ENCODE measurements at places on chromosomes 1 and 21.

GRCh38 chr1:1788646-1789431 lies 10.6 kb upstream of the NADK start:
- no peaks in the 10 kb centered on the region for H3K27me3 ChIP-seq
- no peak for DNase-seq
- no peak overlapping the region for H3K4me3 ChIP-seq
- peaks cover 70% of the 10 kb centered on the region for H3K36me3 ChIP-seq
- H3K4me1 ChIP-seq, result no peaks in the 10 kb centered on the region
- H3K27ac ChIP-seq, result no peak overlapping the region

- no peaks in the 10 kb centered on the region for H3K36me3 ChIP-seq
- no peaks in the 10 kb centered on the region for H3K27me3 ChIP-seq
- no peak overlapping the region for H3K4me3 ChIP-seq
- DNase-seq, result peak; percentile 68
Observed at GRCh38 chr1:156371553-156372264, 2.7 kb downstream of the RHBG start.

GRCh38 chr21:31659286-31659535 lies 282 bp upstream of the SOD1 start:
- peak overlapping the region; percentile 96 for H3K4me3 ChIP-seq
- peaks cover 17% of the 10 kb centered on the region for H3K36me3 ChIP-seq

GRCh38 chr1:155064111-155064831 lies 731 bp downstream of the EFNA4 start:
- no peaks in the 10 kb centered on the region for H3K27me3 ChIP-seq
- peak overlapping the region; percentile 62 for H3K27ac ChIP-seq
- DNase-seq, result no peak
- no peaks in the 10 kb centered on the region for H3K4me1 ChIP-seq
- H3K36me3 ChIP-seq, result peaks cover 19% of the 10 kb centered on the region
- H3K4me3 ChIP-seq, result peak overlapping the region; percentile 64

DNA sequence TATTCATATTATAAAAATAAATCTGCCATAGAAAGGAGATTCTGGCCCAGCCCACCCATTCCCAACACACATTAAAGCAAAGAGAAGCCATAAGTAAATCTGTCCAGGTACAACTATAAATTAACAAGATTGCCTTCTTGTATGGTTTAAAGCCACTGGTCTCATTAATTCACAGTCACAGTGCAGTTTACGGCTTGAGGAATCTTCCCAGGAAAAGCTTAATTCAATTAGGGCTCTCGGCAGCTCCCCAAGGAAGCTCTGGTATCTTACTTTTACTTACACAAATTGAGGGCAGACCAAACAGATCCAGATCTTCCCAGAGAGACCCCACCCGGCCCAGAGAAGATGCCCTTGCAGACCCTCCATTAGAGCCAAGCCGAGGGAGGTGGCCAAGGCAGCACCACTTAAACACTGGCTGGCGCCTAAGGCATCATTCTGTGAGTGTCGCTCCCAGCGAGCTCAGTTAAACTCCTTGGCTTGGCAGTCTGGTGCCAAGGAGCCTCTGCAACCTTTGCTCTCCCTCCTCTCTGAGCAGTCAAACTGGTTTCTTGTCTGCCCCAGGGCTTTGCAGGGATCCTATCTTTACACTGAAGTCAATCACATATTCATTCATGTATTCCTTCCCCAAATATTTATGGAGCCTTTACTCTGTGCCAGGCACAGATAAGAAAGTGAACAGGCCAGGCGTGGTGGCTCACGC lies 10.7 kb downstream of the SLC9A1 start:
- H3K36me3 ChIP-seq, result no peaks in the 10 kb centered on the region
- no peaks in the 10 kb centered on the region for H3K27me3 ChIP-seq
- H3K4me1 ChIP-seq, result peaks cover 47% of the 10 kb centered on the region
- peak overlapping the region; percentile 84 for H3K27ac ChIP-seq

GRCh38 chr1:66641891-66642473 lies 108.0 kb downstream of the SGIP1 start:
- no peak for DNase-seq
- no peaks in the 10 kb centered on the region for H3K4me1 ChIP-seq
- H3K36me3 ChIP-seq, result peaks cover 12% of the 10 kb centered on the region
- H3K4me3 ChIP-seq, result no peak overlapping the region

GRCh38 chr1:21573971-21574465 lies 64.8 kb downstream of the ALPL start:
- H3K27ac ChIP-seq, result no peak overlapping the region
- no peaks in the 10 kb centered on the region for H3K36me3 ChIP-seq
- peaks cover 45% of the 10 kb centered on the region for H3K27me3 ChIP-seq
- H3K4me3 ChIP-seq, result no peak overlapping the region
- no peak for DNase-seq

DNA sequence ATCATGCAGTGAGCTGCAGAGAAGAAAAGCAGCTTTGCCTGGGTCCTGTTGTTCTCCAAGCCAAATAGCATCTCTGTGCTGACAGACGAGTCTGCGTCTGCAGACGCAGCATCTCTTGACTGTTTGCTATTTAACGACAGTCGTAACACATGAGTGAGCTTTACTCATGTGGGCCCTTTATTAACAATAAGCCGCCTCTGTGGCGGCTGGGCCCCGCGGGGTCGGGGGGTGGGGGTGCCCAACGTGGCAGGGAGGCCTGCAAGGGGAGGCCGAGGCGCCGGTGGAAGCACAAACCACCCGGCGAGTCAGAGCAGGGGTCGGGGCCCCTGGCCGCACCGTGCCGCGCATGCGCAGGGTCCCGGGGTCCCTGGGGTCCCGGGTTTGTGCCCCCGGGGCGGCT lies 435.1 kb downstream of the KIF26B start:
- peaks cover 4% of the 10 kb centered on the region for H3K27me3 ChIP-seq
- H3K27ac ChIP-seq, result no peak overlapping the region
- H3K36me3 ChIP-seq, result no peaks in the 10 kb centered on the region
- DNase-seq, result no peak
- H3K4me1 ChIP-seq, result no peaks in the 10 kb centered on the region

- H3K27ac ChIP-seq, result peak overlapping the region; percentile 94
- DNase-seq, result no peak
- H3K27me3 ChIP-seq, result no peaks in the 10 kb centered on the region
- H3K4me1 ChIP-seq, result peaks cover 38% of the 10 kb centered on the region
- H3K36me3 ChIP-seq, result peaks cover 13% of the 10 kb centered on the region
- H3K4me3 ChIP-seq, result peak overlapping the region; percentile 75
Observed at GRCh38 chr1:109091078-109091838, 694 bp downstream of the TMEM167B start.

DNA sequence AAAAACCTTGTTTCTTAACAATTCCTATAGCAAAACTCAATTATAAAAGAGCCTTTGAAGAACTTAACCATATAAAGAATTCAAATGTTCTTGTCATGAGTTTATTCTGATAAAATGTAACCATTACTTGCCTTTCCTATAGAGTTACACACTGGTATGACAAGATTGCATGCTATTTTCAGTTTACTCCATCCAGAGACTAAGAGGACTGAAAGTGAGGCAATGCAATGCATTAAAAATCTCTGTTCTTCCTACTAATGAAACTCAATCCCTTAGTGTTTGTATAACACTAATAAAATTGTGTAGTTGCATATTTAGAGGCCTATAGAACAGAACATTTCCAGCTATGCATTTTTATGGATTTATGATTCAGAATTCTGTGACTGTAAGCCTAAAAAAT lies 88.1 kb downstream of the COP1 start:
- no peaks in the 10 kb centered on the region for H3K27me3 ChIP-seq
- no peak overlapping the region for H3K27ac ChIP-seq
- no peak for DNase-seq
- peaks cover 34% of the 10 kb centered on the region for H3K36me3 ChIP-seq
- H3K4me1 ChIP-seq, result no peaks in the 10 kb centered on the region
- H3K4me3 ChIP-seq, result no peak overlapping the region

DNA sequence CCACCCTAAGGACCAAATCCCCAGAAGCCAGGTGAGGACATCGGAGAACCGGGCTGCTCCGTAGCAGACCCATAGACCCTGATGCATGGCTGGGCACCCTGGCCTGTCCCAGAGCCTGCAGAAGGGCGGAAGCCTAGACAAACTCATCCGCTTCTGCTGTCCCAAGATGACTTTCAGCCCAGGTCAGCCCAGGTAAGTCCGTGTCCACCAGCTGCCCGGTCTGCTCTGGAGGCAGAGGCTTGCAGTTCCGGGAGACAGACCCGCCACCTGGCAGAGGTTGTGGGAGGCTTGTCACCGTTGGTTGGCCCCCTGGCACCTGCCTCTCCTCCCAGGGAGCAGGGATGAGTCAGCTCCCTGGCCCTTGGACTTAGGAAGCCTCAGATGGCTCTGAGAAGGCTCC lies 22.8 kb upstream of the POFUT2 start:
- no peaks in the 10 kb centered on the region for H3K4me1 ChIP-seq
- no peak for DNase-seq
- peak overlapping the region; percentile 98 for H3K27ac ChIP-seq
- H3K4me3 ChIP-seq, result no peak overlapping the region
- no peaks in the 10 kb centered on the region for H3K27me3 ChIP-seq

DNA sequence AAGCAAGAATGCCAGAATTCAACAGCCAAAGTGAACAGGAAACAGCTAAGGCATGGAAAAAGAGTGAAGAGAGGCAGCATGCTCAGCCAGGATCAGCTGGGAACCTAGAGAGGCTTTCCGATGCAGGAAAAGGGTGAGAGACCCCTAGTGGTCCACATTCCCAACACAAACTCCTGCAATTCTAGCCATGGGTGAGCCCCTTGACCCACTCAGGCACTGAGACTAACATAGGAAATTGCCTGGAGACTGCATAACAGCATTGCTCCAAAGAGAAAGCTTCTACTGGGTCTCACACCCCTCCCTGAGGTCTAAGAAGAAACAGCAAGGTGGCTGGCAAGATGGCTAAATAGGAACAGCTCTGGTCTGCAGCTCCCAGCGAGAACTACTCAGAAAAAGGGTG lies 123.2 kb downstream of the LHX8 start:
- H3K4me3 ChIP-seq, result no peak overlapping the region
- no peak for DNase-seq
- no peak overlapping the region for H3K27ac ChIP-seq

DNA sequence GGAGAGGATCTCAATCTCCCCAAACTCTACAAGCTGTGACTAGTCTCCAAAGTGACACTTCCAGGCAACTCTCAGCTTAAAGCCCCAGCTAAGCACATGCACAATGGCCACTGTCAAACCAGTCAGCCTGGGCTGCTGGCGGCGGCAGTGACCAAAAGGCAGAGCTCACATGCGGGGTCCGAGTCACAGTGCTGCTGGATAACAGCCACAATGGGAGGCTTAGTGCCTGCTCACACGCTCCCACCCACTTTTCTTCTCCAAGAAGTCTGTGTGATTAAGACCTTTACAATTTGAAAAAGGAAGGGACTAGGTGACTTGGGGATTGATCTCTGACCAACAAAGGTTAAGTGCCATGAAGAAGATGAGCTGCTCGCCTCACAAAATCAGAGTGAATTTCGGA lies 16.8 kb downstream of the RIPK4 start:
- no peaks in the 10 kb centered on the region for H3K27me3 ChIP-seq
- H3K4me3 ChIP-seq, result no peak overlapping the region
- no peak overlapping the region for H3K27ac ChIP-seq
- no peak for DNase-seq
- H3K36me3 ChIP-seq, result peaks cover 6% of the 10 kb centered on the region

- no peak overlapping the region for H3K4me3 ChIP-seq
- DNase-seq, result no peak
- no peaks in the 10 kb centered on the region for H3K36me3 ChIP-seq
- H3K4me1 ChIP-seq, result no peaks in the 10 kb centered on the region
- H3K27me3 ChIP-seq, result peaks cover 2% of the 10 kb centered on the region
Observed at GRCh38 chr1:19938472-19938871, 15.1 kb upstream of the PLA2G2E start.

DNA sequence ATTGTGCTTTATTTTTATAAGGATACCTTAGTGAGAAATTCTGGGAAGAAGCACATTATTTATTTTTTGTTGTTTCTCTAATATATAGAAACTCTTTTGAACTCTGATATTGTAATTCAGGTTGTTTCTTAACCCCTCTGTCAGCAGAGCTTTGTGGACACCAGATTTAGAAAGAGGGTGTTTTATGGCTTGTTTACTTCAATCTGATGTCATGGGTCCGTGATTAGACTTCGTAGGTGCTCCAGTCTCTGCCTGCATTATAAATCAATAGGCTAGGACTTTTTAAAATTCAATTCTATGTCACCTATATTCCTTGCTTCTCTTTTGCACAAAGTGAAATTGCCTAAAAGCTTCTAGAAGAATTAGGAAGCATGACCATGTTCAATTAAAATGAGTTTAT lies 47.3 kb upstream of the CCDC190 start:
- no peaks in the 10 kb centered on the region for H3K36me3 ChIP-seq
- no peak for DNase-seq
- peak overlapping the region; percentile 52 for H3K27ac ChIP-seq
- H3K4me1 ChIP-seq, result peaks cover 9% of the 10 kb centered on the region
- H3K27me3 ChIP-seq, result no peaks in the 10 kb centered on the region

GRCh38 chr1:160407839-160408801 lies 7.8 kb downstream of the VANGL2 start:
- no peaks in the 10 kb centered on the region for H3K27me3 ChIP-seq
- no peak for DNase-seq
- no peaks in the 10 kb centered on the region for H3K36me3 ChIP-seq
- no peak overlapping the region for H3K4me3 ChIP-seq
- no peak overlapping the region for H3K27ac ChIP-seq
- H3K4me1 ChIP-seq, result no peaks in the 10 kb centered on the region

- H3K27ac ChIP-seq, result no peak overlapping the region
- no peak for DNase-seq
- H3K36me3 ChIP-seq, result no peaks in the 10 kb centered on the region
- H3K27me3 ChIP-seq, result no peaks in the 10 kb centered on the region
- no peak overlapping the region for H3K4me3 ChIP-seq
Observed at GRCh38 chr1:27021354-27022031, 8.8 kb upstream of the TENT5B start.

GRCh38 chr21:42263591-42264131 lies 44.7 kb downstream of the ABCG1 start:
- DNase-seq, result peak; percentile 68
- H3K4me1 ChIP-seq, result peaks cover 10% of the 10 kb centered on the region
- no peak overlapping the region for H3K4me3 ChIP-seq
- H3K27ac ChIP-seq, result no peak overlapping the region

- H3K27ac ChIP-seq, result peak overlapping the region; percentile 91
- no peak for DNase-seq
- H3K4me1 ChIP-seq, result peaks cover 12% of the 10 kb centered on the region
- no peaks in the 10 kb centered on the region for H3K36me3 ChIP-seq
Observed at GRCh38 chr1:229561141-229561540, 2.6 kb upstream of the ABCB10 start.

- H3K4me3 ChIP-seq, result no peak overlapping the region
- peaks cover 69% of the 10 kb centered on the region for H3K36me3 ChIP-seq
- H3K27me3 ChIP-seq, result no peaks in the 10 kb centered on the region
- no peak for DNase-seq
- H3K27ac ChIP-seq, result no peak overlapping the region
Observed at GRCh38 chr1:180188684-180189175, 34.1 kb downstream of the QSOX1 start.

DNA sequence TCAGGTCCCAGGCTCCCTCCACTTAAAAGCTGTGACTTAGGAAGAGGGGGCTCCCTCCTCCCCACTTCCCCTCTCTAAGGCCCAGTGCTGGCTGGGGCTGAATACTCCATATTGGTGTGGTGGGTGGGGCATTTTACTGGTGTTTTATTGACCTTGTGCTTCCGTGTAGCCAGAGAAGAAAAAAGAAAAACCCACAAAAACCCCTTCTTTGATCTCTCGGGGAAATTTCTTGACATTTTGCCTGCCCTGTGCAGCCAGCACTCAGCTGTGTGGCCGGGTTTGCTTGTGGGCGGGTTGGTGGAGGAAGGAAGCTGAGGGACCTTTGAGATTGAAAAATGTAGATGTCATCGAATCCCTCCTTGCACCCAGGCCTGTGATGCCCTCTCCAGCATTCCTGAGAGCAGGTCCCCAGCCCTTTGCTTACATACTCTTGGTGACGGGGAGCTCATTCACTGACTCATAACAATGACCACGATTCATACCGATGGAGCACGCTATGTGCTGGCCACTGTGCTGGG lies 24.8 kb downstream of the TNFRSF8 start:
- H3K36me3 ChIP-seq, result no peaks in the 10 kb centered on the region
- H3K4me1 ChIP-seq, result no peaks in the 10 kb centered on the region
- no peak for DNase-seq
- H3K27me3 ChIP-seq, result no peaks in the 10 kb centered on the region

Data from tibial artery (tissue), 4 donors.